Stimulated activated CD8-positive, alpha-beta memory T cell treated with anti-CD3 and anti-CD28 coated beads, Interleukin-7, amount 100 ng/mL, for 24 hours (primary cell): ENCODE measurements at places on chromosomes 4 and X.

- no peak for DNase-seq
Measured at GRCh38 chr4:115279330-115279729, 165.9 kb upstream of the NDST4 start.

GRCh38 chrX:129581904-129582303, 41.8 kb downstream of the OCRL start:
- DNase-seq: no peak

DNA sequence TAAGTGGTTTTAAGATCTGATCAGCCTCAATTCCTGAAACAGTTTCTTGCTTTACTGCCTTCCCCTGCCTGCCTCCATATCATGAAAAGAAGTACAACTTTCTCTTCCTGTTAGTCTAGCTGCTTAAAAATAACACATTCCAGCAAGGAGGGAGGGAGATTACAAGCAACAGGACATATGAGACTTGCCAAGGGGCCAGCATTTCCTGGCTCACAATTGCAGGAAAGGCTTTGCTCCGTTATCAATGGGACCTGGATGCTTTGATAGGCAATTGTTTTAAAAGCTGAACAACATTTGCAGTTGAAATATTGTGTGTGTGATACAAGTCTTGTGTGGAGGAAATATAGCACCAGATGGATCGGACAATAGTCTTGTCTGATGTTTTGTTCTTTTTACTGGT, 425.0 kb downstream of the FAT4 start:
- no peak for DNase-seq

- no peak for DNase-seq
Measured at GRCh38 chrX:123964156-123964834, 2.8 kb downstream of the STAG2 start.

GRCh38 chr4:111631215-111631999, 513.8 kb upstream of the FAM241A start:
- DNase-seq: no peak

GRCh38 chrX:119960625-119961024, 17.1 kb upstream of the NKAP start:
- DNase-seq: no peak

- no peak for DNase-seq
Measured at GRCh38 chr4:1722551-1723118, 1.3 kb downstream of the TACC3 start.

DNA sequence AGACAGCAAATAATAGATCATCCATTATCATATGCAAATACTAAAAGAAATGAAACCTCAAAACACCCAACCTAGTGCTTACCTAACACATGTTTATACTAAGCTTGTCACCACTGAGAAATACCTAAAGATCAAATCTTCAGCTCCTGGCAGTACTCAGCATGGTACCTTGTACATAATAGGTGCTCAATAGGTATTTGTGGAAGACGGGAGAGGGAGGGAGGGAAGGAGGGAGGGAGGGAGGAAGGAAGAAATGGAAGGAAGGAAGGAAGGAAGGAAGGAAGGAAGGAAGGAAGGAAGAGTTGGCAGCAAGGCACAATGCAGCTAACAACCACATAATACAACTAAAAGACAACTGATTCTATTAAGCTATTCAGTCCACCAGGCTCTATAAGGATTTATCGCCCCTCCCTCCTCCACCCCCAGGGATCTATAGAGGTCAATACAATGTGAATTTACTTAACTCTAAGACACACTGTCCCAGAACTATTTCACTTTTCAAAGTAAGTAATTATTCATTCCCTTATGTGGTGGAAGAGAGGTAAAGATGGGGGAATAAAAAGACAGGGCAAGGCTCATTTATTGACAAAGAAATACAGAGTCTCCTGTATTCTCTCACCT, 328.9 kb downstream of the PAPSS1 start:
- DNase-seq: no peak

DNA sequence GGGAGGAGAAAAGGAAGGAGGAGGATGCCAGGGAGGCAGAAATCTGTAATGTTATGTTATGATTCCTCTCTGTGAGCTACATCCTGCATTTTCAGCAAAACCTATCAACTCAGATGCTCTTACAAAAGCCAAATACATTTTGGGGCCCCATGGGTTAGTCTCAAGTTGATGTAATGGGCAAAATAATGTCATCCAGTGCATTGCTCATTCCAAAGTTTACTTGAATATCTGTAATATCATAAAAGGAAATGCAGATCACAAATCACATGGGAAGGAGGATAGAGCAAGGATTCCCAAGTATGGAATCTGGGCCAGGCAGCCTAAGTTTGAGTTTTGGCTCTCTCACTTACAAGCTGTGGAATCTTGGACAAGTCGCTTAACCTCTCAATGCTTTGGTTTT, 74.9 kb upstream of the SOD3 start:
- no peak for DNase-seq

DNA sequence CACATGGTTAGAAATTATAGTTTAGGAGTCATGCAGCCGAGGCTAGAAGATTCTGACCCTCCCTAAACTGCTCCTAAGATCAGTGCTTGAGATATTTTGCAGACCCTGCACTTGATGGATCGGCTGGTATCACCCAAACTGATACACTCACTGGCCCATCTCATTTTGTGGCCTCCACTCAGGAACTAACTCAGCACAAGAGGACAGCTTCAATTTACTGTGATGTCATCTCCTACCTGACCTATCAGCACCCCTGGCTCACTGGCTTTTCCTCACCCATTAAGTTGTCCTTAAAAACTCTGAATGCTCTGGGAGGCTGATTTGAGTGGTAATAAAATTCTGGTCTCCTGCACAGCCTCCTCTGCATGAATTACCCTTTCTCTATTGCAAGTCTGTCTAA, 450.9 kb downstream of the PCDH10 start:
- DNase-seq: no peak

GRCh38 chr4:37754410-37755185, 68.4 kb upstream of the RELL1 start:
- DNase-seq: no peak

- no peak for DNase-seq
Measured at GRCh38 chrX:48631376-48632090, 34.2 kb downstream of the WDR13 start.

DNA sequence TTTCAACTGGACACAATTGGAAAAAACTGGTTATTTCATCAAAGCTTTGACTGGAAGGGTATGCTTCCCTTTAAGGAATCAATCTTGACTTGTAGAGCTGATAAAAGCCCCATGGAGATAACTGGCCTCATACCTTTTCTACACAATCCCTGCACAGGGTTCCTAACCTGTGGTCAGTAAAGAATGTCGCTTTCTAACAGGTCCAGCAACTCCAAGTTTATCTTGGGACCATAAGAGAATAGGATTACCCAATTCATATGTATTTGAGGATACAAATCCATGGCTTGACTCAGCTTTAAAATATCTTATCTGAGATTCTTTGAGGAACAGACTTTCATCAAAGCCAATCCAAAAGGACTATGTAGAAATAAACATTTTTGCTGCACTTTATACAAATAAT, 1399.8 kb upstream of the PABPC4L start:
- DNase-seq: no peak

GRCh38 chr4:7803371-7803770, 136.3 kb downstream of the AFAP1 start:
- DNase-seq: no peak

- no peak for DNase-seq
Measured at GRCh38 chr4:59553721-59554091, 1646.4 kb upstream of the ADGRL3 start.
